ENCODE measurements at places on chromosomes 5 and 9. TPM values are rescaled to one million over a fixed set of nuclear protein-coding genes. Genes with fewer than 3 reads are reported as not detected.
A peak's percentile ranks its signal among the peaks of the same experiment; 100 is the strongest.

Gene ZBTB5
- polyA plus RNA-seq = 9.5 TPM

DNA sequence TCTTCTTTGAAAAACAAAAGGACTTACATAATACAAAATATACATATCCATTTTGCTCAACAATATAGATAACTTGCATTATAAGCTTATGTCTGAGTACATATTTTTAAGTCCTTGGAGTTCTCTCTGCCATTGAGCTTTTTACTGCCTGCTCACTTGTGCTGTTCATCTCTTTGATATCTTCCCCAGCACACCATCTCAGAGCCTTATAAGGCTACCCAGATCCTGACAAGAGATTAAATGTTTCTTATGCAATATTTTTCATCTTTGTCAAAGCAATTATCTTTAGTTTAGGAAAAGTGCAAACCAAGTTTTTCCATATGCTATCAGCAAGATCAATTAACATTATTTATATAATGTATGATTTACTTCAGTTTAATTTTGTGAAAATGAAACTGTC, 60.7 kb upstream of the ITGA1 start:
- DNase-seq = no peak

Gene HMCN2
- under 0.01 TPM for polyA plus RNA-seq

GRCh38 chr5:54985301-54986268, at the start of gene ESM1:
Gene ESM1, minus strand, starts transcription at chr5:54985593. Its CDS starts 76 bp downstream, at chr5:54985517.
- peak; percentile 37 for DNase-seq

DNA sequence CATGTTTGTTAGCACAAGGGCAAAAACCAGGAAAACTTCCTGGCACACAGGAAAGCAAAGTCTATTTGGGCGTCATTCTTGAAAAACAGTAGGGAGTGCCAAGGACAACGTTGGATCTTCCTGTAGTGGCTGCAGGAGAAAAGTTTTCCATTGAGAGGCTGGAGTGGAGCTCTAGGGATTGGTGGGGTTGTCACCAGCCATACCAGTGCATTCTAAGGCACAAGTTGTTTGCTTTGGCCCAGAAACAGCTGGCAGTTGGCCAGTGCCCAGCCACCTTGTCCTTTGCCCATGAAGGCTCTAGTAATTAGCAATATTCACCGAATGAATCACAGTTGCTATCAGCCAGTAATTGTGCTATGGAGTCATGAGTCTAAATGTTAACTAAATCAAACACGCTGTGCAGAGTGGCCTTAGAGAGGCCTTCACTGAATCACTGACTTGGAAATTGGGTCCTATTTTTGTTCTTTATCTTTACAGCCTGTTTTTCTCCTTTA, 26.4 kb downstream of the TNFSF15 start:
- no peak for DNase-seq
